ENCODE measurements at places on chromosomes 12 and 14. TPM values are rescaled to one million over a fixed set of nuclear protein-coding genes. Genes with fewer than 3 reads are reported as not detected.

DNA sequence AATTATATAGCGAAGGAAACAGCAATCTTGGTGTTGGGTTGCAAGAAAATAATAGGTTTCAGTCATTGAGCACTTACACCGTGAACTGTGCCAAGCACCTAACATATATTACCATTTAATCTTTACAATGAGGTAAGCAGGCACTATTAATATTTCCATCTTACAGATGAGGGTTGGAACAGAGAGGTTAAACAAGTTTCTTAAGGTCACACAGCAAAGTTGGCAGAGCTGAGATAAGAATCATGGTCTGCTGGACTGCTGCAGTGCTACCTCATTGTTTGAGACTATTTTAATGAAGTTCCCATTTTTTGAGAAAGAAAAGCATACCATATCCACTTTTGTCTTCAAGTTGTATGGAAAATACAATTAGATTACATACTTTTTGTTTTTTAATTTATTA lies 1.7 kb downstream of the ERG28 start:
- DNase-seq, result no peak

- DNase-seq, result no peak
Measured at GRCh38 chr14:69713993-69714679, 52.8 kb upstream of the SRSF5 start.

DNA sequence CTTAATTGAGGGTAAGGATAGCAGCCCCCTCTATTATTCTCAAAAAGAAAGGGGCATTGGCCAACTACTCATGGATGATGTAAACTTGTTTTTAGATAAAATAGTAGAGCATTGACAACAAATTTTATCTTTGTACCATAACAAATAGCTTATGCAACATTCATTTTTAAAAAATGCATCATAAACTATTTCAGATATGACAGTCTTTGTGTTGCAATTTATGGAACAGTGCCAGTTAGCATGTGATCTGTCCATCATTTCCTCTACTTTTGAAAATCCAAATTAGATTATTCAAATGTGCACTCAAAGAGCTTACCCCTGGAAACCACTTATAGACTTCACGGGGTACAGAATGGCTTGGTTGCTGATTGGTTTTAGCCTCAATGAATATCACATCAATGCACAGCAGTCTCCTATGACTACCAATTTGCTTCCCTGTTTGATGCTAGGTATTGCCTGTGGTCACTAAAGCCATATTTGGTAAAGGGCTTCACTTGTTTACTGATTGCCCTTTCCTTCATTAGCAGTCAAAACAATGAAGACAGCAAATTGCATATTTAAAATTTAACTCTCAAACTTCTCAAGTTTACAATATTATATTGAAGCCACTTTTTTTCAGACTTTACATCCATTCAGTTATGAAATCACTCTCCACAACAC lies 274.9 kb upstream of the MGAT4C start:
- DNase-seq, result no peak

- no peak for DNase-seq
Measured at GRCh38 chr12:82408844-82409243, 50.5 kb downstream of the METTL25 start.

DNA sequence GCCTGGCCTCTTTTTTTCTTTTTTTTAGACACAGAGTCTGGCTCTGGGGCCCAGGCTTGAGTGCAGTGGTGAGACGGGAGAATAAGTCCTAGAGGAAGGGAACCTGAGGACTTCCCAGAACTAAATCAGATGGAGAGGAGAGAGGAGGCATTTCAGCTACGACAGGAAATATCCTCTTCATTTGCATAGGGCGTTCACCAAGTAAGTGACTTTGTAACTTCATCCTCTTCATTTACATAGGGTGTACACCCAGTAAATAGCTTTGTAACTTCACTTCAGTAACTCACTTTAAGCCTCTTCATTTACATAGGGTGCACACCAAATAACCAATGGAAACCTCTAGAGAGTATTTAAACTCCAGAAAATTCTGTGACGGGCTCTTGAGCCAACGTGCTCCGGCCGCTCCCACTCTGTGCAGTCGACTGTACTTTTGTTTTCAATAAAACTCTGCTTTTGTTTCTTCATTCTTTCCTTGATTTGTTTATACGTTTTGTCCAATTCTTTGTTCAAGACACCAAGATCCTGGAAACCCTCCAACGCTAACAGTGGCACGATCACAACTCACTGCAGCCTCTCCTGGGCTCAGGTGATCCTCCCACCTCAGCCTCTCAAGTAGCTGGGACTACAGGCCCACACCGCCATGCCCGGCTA lies 21.4 kb upstream of the ANKRD9 start:
- no peak for DNase-seq

- DNase-seq, result no peak
Measured at GRCh38 chr12:114240288-114240687, 165.7 kb downstream of the TBX5 start.

DPF3 gene
- under 0.01 TPM for total RNA-seq
